ENCODE measurements at places on chromosomes 4 and X.

DNA sequence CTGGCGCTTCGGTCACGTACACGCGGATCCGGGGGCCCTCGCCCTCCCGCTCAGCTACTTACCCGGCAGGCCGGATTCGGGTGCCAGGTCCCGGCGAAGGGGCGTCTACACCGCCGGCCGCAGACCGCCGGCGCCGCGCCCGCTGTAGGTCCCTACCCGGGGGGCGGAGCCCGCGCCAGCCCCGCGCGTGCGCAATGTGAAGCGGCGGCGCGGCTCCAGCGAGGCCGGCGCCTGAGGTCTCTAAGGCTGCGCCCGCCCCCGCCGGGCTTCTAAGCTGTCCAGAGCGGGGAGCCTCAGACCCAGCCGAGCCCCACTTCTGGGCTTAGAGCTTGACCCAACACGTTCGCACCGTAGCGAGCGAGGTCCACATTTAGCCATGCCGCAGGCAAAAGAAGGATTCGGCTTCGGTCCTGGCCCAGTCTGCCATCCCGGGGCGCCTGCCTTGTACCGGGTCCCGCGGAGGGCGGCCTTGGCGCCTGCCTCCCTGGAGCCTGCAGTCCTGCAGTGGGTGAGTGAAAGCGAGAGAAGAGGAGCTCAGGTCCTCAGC lies at the start of gene ZNF518B:
ZNF518B (minus strand) TSS at position 172 of the 547 bp plus-strand sequence. CDS start 11,098 bp downstream, outside the sequence.
- DNase-seq, result peak; percentile 84

- no peak for DNase-seq
These were observed 218.5 kb downstream of the CCSER1 start for GRCh38 chr4:90345549-90346215.

DNA sequence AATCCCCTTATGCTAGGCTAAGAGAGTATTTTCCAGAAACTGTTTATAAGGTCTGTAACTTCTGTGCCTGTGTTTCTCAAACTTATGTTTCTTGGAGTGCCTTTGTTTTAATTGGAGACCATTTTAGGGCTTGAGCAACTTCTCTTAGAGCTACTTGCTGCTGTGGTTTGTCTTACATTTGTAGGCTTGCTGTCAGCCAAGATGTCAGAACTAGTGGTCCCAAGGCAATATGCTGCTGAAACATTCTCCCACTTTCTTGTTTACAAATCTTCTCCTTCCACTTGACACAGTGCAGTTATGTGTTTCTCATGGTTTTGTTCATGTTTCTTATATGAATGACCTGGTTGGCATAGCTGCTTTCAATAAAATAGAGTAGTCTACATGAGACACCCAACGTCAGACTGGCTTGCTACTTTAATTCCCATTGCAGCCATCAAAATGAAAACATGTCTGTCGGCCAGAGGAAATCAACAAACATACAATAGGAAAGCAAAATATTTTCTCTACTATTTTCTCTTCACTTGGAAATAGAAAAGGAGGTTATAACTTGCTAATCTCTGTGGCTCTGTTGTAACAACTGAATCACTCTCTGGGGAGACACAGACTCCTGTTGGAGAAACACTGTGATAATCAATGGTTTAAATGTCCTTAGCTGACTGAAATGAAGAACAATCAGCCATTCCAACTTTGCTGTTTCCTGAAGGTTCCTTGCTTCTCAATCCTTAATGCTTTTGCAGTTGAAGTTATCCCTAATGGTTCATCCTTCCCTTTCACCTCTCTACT lies 426.4 kb downstream of the PDGFC start:
- DNase-seq, result no peak

GRCh38 chr4:7861440-7861881 lies 78.2 kb downstream of the AFAP1 start:
- no peak for DNase-seq

DNA sequence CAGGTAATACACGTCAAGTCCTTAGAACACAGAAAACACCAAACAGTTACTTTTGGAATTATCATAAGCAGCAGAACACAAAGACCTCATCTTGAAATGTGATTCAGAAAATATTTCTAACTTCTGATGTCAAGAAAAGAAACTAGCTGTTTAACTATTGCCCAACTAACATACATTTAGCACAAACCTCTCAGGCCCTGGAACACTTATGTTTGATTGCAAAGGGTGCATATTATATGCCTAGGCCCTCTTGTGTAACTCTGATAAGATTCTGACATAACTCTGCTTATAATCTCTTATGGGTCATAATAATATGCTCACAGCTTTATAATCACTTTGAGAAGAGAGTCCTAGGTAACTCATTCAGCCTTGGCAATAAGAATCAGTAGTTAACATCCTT lies 62.6 kb downstream of the TBC1D9 start:
- no peak for DNase-seq

GRCh38 chrX:16573781-16574180 lies 76.2 kb upstream of the S100G start:
- DNase-seq, result no peak

DNA sequence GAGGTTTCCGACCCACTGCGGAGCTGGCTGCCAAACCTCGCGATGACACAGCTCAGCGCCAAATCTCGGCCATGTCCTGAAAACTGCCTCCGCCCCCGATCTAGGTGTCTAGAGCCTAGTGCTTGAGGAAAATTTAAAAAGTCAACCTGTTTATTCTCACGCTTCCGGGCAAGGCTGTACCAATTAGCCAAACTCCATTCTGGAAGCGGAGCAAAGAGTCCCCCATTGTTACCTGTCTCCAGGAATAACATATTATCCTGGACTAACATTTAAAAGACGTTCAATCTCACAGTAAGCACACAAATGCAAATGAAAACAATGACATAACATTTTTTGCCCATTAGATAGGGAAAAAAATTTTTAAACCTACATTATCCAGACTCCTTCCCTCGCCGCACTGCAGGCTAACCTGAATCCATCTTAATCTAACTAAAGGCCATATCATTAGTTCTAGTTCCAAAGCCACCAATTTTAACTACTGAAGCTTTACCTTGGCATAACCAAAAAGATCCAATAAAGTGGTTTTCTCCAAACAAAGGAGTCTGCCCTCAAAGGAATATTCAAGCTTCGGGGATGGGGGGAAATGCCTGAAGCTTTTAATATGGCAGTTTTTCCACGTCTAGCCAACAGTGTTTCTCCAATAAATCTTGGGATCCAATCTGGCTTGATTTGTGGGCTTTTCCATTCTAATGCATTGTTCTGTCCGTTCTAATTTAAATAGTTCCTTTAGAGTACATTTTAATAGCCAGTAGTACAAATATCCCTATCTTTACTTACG lies 1.9 kb downstream of the HUWE1 start:
- DNase-seq, result no peak

GRCh38 chr4:185532293-185532692 lies 3.0 kb downstream of the PDLIM3 start:
- DNase-seq, result no peak

GRCh38 chr4:2994917-2995316 lies 31.5 kb downstream of the GRK4 start:
- DNase-seq, result no peak

DNA sequence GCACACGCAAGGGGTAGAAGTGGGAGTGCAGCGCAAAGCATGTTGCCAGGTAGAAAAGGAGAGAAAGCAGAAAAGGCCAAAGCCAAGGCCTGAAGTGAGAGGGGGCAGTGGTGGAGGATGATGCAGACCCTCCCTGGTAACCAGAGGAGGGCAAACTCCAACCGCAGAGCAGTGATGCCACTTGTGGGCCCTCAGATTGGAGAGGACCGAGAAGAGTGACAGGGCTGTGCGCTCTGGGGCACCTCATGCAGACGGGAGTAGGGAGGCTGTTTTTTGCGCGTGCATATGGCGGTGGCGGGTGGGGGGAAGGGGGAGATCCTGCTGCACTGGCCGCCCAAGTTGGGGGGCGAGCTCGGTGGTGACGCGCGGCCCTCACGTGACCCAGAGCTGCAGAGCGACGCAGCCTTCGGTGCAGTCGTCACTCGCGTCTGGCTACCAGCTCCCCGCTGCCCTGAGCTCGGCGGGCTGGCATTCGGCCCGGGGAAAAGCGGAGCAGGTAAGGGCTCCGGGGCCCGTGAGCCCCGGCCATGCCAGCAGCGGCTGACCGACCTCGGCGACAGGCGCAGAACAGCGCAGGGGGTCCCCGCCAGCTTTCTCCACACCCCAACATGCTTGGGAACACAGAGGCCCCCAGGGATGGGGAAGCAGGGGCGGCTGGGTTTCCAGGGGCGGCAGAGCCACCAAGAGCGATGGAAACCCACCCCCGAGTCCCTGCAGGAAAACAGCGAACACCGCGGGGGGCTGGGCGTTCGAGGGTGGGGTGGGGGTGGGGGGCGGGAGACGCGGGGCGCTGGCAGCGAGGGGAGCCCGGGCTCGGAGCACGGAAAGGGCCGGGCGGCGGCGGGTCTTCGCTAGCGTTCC lies at the start of gene BEX3:
BEX3 (plus strand) TSS at position 421 of the 861 bp plus-strand sequence. CDS start 984 bp downstream, outside the sequence.
- peak; percentile 22 for DNase-seq

- DNase-seq, result peak; percentile 46
These were observed 24.4 kb downstream of the RTL5 start for GRCh38 chrX:72107320-72107719.

DNA sequence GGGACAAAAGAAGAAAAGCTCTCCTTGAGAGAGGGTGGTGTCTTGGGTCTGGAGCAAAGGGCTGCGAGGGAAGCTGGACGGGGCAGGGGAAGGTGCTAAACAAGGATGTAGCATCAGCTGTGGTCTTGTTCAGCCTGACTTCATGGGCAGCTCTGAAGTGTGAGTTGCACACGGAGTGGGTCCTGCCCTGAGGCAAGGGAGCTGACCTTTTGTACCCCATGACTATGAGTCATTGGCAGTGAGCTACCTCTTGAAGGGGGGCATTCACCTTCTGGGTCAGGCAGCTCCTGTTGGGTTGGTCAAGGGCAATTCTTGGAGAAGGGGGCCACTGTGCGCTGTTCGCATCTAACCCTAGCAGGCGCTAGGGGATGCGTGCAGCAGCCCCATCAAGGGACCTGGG lies 151.8 kb downstream of the SMIM20 start:
- DNase-seq, result no peak

- DNase-seq, result no peak
These were observed 1986.1 kb downstream of the ARAP2 start for GRCh38 chr4:34258176-34258575.

DNA sequence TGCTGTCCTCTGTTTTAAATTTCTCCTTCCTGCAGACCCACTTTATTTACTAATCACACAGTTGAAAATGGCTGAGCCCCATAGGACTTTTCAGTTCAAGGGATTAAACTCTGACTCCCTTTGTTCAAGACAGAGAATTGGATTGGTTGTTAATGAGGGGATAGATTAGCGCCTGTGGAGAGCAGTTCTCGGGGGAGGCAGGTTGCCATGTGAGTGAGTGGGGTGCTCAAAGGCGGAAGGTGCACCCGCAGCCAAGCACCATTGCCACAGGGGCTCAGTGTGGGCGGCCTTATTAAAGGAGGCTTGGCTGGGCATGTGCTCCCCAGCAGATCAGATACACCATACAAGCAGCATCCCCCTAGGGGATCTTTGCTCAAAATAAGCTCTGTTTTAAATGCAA lies 7.9 kb upstream of the CBR4 start:
- DNase-seq, result no peak

DNA sequence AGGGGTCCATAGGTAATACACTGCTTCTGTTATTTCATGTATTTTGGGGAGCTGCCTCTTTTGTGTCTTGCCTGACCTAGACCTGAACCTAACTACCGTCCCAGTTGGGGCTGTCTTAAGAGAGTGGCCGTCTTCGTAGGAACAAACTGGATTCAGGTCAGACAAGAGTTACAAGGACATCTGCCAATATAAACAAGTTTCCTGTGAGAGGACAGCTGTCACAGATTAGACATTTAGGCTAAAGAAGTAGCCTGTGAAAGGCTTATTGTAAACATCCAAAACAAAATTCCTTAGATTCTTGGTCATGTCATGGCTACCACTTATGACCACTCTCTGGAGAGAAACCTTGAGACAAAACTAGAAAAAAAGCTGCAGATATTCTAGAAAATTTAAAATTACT lies 797.6 kb upstream of the AADAT start:
- DNase-seq, result no peak

- DNase-seq, result no peak
These were observed 406.5 kb upstream of the CNKSR2 start for GRCh38 chrX:20967725-20968124.

DNA sequence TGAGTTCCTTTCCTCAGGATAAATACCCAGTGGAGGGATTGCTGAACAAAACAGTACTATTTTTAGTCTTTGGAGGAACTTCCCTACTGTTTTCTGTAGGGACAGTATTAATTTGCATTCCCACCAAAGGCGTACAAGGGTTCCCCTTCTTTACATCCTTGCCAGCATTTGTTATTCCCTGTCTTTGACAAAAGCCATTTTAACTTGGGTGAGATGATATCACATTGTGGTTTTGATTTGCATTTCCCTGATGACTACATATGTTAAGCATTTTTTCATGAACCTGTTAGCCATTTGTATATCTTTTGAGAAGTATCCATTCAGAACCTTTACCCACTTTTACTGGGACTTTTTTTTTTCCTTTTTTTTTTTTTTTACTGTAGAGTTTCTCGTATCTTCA lies 126.2 kb upstream of the ANXA10 start:
- no peak for DNase-seq

DNA sequence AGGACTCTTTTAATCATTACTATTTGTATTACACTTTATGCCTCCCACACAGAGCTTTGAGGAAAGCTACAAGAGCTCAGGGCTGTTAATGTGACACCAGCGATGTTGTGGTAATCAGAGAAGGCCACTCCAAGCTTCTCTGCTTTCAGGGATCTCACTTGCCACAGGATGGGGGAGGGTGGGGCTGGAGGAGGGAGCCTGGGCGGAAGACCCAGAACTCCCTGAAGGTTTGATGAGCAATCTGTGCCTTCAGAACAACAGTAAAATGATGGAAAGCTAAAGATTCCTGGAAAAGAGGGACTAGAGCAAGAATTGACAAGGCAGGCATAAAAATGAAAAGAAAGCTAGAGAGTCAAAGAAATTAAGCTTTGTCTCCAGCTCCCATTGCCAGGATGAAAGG lies 75.6 kb downstream of the MAML3 start:
- no peak for DNase-seq

GRCh38 chr4:963276-964225 lies 9.8 kb downstream of the DGKQ start:
- no peak for DNase-seq

GRCh38 chr4:86452422-86452891 lies 92.6 kb upstream of the MAPK10 start:
- no peak for DNase-seq

- DNase-seq, result no peak
These were observed 3.4 kb downstream of the TENM3 start for GRCh38 chr4:182246401-182247205.

DNA sequence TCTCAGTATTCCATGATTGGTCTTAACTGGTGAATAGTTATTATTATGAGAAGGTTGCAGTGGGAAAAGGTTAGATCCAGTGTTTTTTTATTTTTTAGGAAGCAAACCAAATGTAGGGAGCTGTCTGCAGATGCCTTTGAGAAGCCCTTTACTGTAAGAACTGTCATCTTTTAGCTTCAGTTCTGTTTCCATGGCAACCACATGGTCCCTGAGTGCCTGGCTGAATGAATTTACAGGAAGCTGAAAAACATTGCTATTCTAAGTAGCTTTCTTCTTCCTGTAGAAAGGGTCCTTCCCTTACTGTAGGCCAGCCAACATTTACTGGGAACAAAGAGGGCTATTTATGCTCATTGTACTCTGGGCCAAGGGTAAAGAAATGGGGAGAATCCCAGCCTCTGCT lies 103.3 kb downstream of the DCLK2 start:
- DNase-seq, result no peak
